NCI-H1105 (cell line): ENCODE measurements at places on chromosomes 16 and 17.
A peak's percentile ranks its signal among the peaks of the same experiment; 100 is the strongest.

- DNase-seq, result no peak
Observed at GRCh38 chr17:29619251-29619650, 3.5 kb downstream of the CORO6 start.

DNA sequence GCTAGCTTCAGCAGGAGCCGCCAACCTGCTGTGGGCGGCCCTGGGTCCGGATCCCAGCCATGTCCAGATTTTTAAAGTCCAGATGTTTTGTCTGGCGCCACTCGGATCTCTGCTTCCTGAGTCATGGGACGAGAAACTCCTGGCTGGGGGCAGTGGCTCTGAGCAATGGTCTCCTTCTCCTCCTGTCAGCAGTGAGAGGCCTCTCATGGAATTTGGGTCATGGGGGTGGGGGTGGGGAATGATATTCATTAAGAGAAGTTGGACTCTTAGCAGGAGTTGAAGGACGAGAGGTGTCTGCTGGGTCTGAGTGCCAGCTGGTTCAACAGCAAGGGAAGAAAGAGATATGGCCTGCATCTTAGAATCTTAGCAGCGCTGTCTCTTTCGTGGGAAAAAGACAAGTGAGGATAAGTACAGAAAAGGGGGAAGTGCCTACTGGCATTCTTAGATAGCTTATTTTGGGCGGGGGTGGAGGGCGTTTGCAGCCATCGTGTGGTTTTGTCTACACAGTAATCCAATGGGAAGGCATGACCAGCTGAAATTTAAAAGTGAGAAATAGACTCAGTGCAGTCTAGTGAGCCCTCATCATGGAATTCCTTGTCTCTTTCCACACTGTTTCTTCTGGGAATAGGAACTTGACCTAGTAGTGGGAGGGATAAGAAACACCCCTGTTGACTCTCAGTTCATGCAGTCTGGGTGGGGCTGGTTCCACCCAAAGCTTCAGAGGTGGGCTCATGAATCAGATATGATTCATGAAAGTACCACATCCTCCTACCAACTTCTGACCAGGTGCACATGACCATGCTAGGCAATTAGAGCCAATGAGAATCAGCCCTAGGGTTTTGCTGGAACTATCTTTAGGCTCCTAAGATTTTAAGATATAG, 80.5 kb downstream of the MYH13 start:
- no peak for DNase-seq

- no peak for DNase-seq
Observed at GRCh38 chr17:31724619-31725018, 134.4 kb downstream of the COPRS start.

DNA sequence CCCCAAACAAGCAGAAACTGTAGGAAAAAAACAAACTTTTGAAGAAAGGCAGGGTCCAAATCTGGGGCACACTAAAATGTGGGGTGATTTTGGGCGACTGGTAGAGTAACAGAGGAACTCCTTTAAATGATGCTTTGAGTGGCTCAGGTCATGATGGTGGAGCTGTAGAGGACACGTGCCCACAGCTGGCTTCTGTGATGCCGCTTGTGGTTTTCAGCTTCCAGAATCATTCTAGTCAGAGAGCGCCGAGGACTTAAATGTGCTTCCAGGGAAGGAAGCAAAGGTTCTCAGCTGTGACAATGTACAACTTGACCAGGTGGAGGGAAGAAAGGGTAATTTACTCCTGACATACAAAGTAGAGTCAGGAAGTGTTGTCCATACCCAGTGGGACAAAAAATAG, 162.4 kb downstream of the LGALS9B start:
- DNase-seq, result no peak

DNA sequence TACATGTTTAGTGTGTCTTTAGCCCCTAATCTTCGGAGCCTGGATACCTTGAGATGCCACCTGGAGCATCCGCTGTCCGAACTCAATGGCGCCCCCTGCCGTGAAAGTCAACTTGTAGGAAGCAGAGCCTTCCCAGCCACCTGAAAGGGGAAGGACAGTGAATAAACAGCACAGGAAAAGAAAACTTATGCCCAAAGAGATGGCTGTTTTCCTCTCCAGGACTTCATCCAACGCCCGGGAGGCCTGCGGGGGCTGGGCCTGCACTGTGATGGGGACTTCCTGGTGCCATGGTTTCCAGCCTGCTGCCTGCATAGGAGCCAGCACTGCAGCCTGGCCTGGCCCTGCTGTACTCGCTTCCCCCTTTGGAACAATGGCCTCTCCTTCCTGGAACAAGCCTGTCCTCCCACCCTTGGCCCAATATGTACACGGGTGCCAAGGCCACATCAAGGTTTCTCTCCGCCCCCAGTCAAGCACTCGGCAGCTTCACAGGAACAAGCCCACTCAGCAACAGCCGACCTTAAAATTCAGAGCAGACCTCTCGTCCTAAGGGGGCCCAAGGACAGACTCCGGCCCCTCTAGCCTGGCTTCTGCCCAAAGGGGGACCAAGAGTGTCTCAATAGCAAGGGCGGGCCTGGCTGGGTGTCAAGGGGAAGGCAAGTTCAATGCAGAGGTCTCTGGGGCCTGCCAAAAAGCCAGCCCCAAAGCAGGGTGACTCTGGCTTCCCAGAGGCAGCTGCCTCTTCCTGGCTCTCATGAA, 4.5 kb upstream of the UNC13D start:
- DNase-seq, result peak; percentile 55

GRCh38 chr17:53176629-53177028, 646.1 kb upstream of the KIF2B start:
- DNase-seq, result no peak
